Mesothelial cell of epicardium (in vitro differentiated cells): ENCODE measurements at places on chromosomes 16 and 17. TPM values are rescaled to one million over a fixed set of nuclear protein-coding genes. Genes with fewer than 3 reads are reported as not detected.

The ZCCHC14 gene
- 35.6 to 37.3 TPM (median 36.7 TPM) in 3 replicates for total RNA-seq

The CDH15 gene
- total RNA-seq: 0.18 to 0.24 TPM (median 0.20 TPM) in 3 replicates

The CDRT15L2 gene
- total RNA-seq: not detected in 3 replicates

The CEP95 gene
- 128 to 135 TPM (median 132 TPM) in 3 replicates for total RNA-seq

GRCh38 chr16:57774705-57775285 lies 27.5 kb downstream of the KIFC3 start:
- DNase-seq: no peak

GRCh38 chr17:62052765-62053338 lies 12.2 kb downstream of the MED13 start:
- DNase-seq: no peak

DNA sequence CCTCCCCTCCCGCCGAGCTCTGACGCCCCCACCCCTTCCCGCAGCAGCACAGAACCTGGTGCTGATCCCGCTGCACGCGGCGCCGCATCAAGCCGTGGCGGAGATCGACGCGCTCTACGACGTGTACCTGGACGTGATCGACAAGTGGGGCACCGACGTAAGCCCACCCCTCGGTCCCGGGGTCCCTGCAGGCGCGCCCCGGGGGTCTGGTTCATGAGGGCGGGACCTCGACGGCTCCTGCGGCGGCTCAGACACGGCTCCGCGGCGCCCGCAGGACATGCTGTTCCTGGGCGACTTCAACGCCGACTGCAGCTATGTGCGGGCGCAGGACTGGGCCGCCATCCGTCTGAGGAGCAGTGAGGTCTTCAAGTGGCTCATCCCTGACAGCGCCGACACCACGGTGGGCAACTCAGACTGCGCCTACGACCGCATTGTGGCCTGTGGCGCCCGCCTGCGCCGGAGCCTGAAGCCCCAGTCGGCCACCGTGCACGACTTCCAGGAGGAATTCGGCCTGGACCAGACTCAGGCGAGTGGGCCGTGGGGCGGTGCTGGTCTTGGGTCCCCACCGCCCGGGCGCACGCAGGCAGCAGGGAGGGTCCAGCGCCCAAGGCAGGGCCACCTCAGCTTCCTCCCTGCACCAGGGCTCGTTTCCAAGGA lies 1.4 kb downstream of the DNASE1L2 start:
- DNase-seq: no peak

GRCh38 chr17:9095390-9095789 lies 74.1 kb downstream of the NTN1 start:
- DNase-seq: no peak

GRCh38 chr17:72978593-72979218 lies 113.8 kb downstream of the SLC39A11 start:
- no peak for DNase-seq

DNA sequence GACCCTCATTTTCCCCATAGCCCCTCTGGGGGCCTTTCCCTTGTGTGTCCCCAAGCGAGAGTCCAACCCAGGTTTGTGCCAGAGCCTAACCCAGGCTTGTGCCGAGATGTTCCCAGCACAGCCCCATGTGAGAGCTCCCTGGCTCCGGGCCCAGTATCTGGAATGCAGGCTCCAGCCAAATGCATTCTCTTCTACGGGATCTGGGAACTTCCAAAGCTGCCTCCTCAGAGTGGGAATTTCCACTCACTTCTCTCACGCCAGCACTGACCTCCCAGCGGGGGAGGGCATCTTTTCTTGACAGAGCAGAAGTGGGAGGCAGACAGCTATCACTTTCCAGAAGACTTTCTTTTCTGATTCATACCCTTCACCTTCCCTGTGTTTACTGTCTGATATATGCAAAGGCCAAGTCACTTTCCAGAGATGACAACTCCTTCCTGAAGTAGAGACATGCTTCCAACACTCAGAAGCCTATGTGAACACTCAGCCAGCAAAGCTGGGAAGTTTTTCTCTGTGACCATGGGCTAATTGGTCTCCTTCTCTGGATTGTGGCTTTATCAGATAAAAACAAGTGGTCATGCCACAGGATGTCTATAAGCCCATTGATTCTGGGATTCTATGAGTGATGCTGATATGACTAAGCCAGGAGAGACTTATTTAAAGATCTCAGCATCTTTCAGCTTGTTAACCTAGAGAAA lies 2.5 kb upstream of the CCL2 start:
- peak; percentile 89 for DNase-seq

- DNase-seq: no peak
Observed at GRCh38 chr17:70128727-70129238, 40.5 kb upstream of the KCNJ2 start.

GRCh38 chr16:55435387-55435786 lies 43.6 kb upstream of the MMP2 start:
- no peak for DNase-seq
